Spleen (tissue), 13 donors: ENCODE measurements at places on chromosomes 12 and 14. TPM values are rescaled to one million over a fixed set of nuclear protein-coding genes. Genes with fewer than 3 reads are reported as not detected.

KNTC1 gene
- 13.4 TPM for polyA plus RNA-seq

SOX5 gene
- 0.35 TPM for polyA plus RNA-seq

FICD gene
- 1.1 TPM for polyA plus RNA-seq

RNASE7 gene
- polyA plus RNA-seq = not detected

HOXC6 gene
- polyA plus RNA-seq = 0.11 TPM

HNF1A gene
- not detected for polyA plus RNA-seq

- DNase-seq = no peak
Measured at GRCh38 chr12:132611620-132612019, 1.2 kb upstream of the LRCOL1 start.

DNA sequence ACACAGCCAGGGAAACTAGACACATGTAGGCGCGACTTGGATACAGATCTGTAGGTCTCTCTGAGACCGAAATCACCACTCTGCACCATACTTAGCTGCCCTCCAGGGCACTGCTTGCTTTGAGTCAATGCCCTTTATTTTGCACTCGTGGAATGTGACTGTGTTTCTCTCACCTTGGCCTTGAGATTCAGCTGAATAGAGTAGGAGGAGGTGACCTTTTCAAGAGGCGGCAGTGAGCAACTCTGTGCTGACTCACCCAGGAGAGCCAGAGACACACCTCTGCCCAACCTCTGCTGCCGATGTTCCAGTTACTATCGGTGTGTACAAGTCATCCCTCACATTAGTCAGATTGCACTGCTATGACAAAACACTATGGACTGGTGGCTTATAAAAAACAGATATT lies 583.4 kb downstream of the VRK1 start:
- DNase-seq = no peak

DNA sequence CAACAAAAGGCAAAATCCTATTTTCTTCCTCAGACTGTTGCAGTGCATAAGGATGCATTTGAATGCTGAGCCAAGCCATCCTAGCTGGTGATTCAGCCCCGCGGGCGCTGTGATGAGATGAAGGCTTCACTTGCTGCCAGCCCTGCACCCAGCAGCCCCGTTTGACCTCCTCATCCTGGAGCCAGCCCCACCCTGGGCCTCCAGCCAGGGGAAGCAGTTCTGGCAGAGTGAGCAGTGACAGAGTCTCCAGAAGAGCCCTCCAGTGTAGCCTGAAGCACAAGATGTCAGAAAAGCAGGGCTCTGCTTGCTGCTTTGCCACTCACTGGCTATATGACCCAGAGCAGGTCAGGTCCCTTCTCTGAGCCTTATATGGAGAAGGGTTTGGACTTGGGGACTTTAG lies 96.2 kb upstream of the HSPB8 start:
- no peak for DNase-seq

DNA sequence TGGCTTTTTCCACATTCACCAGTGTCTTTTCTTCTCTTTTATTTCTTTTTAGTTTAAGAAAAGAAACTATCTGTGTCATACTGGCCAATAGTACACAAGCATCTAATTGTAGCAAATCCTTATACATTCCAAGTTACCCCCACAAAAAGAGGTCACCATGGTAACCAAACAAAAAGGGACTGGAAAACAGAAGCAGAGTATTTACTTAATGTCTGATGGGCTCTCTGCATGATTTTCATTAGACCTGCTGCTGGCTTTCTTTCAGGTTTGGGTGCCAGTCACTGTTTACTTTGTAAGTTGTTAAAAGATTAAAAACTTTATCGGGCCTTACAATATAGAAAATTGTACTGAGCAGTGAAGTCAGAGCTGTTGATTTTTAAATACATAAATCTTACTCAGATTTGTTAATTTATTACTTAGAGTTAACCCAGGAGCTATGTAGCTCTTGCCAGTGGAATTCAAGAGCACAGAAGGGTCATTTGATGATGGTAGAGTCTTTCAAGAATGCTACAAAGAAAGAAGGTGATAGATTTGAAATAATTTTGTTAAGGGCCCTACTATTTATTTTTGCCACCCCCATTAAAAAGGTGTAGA lies 123.9 kb downstream of the BRMS1L start:
- no peak for DNase-seq

DNA sequence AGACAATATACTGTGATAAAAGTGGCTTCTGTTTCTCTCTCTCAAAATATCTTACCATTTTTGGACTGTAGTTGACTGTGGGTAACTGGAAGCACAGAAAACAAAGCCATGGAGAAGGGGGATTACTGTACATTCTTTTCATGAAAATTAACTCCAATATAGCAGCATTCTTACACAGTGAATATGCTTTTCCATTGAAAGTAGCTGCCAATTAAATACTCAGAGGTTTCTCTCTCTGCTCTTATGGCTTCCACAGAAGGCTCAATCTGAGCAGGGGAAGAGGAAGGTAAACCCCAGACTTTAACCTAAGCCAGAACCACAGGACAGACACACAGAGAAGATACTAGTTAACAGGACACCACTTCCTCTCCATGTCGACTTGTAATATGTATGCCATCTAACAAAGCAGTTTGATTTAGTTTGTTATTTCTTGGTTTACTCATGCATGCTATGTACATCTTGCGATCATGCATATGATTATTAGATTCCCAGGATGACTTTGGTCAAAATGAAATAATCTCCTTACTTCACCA lies 150.2 kb downstream of the SSPN start:
- DNase-seq = no peak

DNA sequence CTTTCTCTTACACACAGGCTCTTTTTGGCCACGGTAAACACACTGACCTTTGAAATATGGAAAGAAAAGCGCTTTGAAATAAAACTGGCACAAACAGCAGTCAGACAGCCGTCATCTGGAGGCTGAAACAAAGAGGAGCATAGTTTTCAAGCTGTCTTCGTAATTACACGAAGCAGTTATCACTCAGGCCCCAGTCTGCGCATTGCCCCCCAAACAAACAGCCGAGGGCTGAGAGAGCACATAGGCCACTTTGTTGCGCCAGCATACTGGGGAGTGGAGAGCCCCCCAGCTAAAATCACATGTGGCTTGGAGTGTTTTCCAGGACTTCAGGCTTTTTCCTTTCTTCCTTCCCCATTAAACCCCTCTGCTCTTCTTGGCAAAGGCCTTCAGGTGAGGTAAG lies 142.9 kb upstream of the BTG1 start:
- no peak for DNase-seq

DNA sequence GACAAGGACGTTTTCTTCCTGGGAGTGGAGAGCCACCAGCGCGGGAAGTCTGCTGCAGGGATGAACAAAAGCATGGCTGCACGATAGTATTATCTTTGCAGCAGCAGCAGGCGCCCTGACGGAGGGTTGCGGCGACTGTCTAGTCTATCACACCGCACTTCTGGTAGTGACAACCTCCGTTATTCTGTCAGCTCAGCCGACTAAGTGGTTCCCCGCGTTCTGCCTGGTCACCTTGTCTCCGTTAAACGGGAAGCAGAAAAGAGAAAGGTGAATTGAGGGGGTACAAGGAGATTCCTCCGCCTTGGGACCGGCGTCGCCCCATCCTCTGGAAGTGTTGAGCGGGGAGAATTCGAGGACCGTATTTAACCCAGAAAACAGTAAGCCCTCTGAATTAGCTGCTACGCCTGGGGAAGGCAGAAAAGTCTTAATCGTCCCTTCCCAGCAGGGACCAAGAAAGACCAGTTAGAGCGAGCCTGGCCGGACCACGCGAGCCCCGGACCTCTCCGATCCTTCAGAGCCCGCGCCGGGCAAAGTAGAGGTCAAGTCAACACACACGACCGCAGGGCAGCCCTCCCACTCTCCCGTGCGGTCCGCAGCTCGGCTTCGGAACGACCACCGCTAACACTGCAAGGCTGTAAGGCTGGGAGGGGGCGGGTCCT lies 536 bp upstream of the DAAM1 start:
- DNase-seq = peak; percentile 88

DNA sequence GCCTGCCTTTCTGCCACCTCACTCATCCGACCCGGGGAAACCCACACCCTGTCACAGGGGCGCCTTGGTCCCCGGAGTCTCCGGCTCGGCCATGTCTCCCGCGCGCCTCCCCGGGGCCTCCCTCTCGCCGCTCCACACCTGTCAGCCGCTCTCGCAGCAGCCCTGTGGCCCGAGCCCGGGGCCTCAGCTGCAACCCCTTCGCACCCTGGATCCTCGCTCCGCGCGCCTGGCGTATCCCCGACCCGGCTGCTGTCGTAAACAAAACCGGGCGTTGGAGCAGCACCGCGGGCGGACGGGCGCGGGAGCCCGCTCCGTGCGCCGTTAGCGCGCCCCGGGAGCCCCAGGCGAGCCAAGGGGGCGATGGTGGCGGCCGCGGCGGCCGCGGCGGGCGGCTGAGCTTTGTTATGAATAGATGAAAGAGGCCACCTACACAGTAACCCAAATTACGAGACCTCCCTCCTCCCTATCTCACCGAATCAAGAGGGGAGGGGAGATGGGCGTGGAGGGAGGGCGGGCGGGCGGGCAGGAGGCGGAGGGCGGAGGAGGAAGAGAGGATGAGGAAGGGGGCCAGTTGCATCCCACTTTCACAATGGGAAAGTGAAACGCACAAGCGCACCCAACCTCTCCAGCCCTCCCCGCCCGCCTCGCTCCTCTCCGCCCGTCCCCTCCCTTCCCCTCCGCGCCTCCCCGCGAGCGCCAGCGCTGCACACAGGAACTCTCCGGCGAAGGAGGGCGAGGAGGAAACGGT lies at the start of gene PLXNC1:
PLXNC1 (plus strand) TSS at position 587 of the 748 bp plus-strand sequence. CDS start 395 bp downstream, outside the sequence.
- peak; percentile 96 for DNase-seq

GRCh38 chr14:34098045-34098984 lies 147.4 kb upstream of the EGLN3 start:
- DNase-seq = no peak

DNA sequence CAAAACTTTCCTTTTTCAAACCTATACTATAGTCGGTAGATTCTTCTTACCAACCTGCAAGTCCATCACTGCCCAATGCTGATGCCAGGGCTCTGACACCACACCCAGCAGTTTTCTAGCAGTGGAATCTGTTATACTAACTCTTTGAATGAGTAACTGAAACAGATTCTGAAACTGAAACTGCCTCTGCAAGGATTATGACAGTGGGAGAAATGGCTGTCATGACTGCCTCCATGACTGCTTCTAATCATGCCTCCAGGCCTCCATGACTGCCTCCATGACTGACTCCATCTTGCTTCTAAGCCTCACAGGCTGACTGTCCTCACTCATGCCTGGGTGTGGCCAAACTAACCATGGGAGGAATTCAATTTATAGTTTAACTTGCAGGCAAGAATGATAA lies 29.4 kb upstream of the OXA1L start:
- no peak for DNase-seq

- no peak for DNase-seq
Measured at GRCh38 chr12:111014547-111014946, 94.2 kb upstream of the MYL2 start.

DNA sequence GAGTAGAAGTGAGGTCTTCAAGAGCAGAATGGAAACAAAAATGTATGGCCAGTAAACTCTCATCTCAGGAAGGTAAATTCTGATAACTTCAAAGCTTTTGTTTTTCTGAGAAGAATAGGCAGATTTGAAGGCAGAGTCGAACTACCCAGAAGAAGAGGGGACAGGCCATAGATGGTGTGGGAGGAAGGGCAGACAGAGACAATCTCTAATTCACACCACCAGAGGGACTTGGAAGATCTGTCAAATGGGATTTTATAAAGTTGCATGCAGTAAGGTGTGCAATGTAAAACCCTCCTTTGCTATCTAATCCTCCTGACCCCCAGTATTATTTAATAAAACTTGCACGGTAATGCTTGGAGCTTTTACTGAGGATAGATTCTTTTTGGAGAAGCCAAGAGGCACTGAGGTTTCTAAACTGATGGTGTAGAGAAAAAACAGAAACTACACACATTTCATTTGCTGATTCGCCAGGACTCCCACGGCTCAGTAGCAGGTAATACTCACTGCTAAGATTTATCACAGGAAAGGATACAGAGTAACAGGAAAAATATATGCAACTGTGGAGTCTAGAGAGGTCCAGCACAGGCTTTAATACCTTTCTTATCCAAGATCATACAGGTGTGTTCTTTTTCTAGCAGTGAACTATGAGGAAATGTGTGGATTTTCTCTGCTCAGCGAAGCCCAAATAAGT lies 18.3 kb downstream of the SLC38A2 start:
- DNase-seq = no peak
